ENCODE measurements at places on chromosomes 12 and 14.

- no peak for DNase-seq
Observed at GRCh38 chr12:64551676-64552075, 58.6 kb upstream of the RASSF3 start.

GRCh38 chr12:69688021-69688420 lies 11.1 kb downstream of the BEST3 start:
- no peak for DNase-seq

DNA sequence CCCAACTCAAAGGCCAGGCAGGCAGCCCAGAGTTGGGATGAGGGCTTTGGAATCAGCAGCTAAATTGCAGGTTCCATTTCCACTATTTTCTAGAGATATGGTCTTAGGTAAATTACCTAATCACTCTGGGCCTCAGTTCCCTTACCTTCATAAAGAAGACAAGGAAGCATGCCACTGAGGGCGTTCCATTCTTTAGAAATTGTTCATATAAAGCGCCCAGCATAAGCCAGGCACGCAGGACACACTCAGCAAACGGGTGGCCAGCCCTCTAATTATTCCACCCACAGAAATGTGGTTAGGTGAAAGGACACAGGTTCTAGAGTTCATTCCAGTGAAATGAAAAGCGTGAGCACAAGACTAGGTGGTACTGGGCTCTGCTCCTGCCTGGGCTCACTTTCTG lies 87.9 kb upstream of the BCL11B start:
- no peak for DNase-seq

DNA sequence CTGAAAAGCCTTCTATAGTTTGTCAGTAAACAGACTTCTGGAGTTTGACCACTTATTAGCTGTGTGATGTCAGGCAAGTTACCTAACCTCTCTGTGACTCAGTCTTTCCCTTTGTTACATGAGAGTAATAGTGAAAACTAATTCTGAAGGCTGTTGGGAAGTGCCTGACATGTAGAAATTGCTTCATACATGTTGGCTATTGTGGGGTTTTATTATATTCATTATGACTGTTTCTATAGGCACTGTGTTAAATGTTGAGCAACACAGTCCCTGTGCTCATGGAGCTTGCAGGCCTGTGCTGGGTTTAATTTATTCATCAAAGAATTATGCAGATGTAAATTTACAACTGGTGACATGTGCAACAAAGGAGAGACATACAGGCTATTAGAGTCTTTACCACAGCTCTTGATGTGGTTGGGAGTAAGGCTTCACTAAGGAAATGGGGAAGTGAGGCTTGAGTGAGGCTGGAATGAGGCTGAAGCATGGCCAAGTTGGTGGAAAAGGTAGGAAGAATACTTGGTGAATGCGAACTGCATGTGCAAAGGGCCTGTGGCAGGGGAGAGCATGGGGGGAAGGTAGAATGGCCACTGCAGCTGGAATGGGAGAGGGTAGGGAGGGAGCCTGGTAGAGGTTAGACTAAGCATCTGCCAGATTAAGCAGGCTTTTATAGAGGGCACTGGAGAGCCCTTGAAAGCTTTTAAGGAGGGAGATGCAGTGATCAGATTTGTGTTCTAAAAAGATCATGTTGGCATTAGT lies 236.4 kb upstream of the CRY1 start:
- no peak for DNase-seq

DNA sequence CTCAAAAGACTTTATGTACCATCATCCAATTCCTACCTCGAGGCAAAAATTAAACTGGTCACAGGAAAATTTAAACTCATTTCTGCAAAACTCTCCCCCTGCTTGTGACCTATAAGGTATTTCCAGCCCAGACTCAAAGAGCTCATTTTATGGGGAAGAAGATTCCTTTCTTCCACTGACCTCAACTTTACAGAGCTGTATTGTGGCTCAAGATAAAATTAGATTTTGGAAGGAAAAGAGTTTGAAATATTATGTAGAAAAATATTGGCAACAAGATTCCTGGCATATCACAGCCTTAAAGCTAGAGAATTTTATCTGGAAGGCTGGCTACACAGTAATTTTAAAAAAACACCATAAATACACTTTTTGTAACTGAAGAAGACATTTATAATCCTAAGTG lies 91.7 kb downstream of the STXBP6 start:
- no peak for DNase-seq

- peak; percentile 54 for DNase-seq
Observed at GRCh38 chr12:68374307-68374982, 42.3 kb upstream of the MDM1 start.

DNA sequence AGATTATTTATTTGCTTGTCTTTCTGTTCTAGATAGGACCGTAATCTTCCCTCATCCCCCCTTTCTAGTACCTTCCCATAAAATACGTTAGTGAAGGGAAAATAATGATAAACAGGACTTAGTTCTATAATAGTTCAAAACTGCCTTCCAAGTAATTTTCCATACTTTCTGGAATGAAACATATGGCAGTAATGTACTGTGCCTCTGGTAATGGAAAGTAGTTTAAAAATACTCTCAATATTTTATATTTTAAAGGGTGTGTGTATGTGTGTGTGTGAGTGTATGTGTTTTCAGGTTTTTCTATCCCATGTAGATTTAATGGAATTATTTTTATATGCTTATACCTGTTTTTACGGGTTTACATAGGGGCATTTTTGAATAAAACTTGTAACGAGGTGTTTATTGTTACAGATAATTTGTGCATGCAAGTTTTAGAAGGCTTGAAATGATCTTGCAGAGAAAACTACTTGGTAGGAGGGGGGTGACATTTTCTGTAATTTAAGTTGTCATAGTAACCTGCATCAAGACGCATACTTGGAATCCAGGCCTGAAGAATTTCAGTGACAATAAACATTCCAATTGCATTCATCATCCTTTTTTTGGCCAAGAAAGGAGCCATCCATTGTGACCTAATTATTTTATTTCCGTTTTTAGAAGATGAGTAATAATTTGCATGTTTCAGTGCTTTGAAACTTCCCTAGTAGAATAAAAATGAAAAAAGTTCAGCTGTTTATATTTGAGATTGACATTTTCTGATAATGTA lies 38.9 kb downstream of the RASSF8 start:
- DNase-seq = no peak

- DNase-seq = no peak
Observed at GRCh38 chr14:95834496-95834895, 42.1 kb upstream of the TUNAR start.

GRCh38 chr12:120962532-120963020 lies 15.8 kb upstream of the HNF1A start:
- no peak for DNase-seq

GRCh38 chr14:37668646-37669045 lies 73.2 kb downstream of the TTC6 start:
- DNase-seq = no peak

DNA sequence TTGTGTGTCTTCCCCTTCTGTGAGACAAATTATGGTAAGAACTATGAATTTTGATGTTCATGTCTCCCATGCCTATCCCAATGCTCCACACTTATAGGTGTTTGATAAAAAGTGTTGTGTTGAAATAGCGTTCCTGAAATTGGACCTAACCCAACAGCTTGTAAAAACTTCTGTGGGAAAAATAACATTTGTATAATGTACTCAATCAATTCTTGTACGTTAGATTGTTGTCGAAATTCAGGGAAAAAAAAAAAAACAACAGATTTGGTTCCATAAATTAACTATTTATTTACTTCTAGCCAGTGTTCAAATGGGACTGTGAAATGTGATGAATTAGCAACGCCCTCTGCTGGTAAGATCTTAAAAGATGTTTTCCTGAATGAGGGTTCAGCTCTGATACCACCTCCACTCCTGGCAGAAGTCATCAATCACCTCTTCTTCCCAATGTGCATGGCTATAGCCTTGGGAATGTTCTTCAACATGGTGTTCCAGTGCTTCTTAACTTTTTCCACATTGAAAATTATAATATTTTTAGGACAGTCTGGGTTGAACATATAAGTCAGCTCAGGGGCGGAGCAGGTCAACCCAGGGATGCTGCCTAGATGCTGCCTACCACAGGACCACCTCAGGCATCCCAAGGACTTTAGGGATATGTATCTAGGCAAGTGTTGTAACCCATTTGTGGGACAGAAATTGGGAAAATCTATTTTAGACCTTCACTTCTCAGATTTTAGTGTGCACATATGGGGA lies 170.6 kb downstream of the OTOGL start:
- DNase-seq = no peak

DNA sequence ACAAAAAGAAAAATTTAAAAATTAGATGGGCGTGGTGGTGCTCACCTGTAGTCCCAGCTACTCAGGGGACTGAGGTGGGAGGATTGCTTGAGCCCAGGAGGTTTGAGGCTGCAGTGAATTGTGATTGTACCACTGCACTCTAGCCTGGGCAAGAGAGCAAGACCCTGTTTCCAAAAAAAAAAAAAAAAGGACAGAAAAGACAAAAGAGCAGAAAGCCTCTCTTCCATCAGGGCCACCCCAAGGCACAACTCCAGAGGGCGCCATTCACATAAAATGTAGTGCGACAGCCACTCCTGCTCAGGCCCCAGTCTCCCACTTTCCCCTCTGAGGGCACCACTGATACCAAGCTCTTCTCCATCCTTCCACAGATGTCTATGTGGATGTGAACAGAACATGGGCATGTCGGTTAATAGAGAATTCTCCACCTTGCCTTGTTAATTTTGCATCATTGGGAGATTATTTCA lies 41.8 kb downstream of the DGLUCY start:
- DNase-seq = no peak

- DNase-seq = no peak
Observed at GRCh38 chr12:11171969-11172675, 1.1 kb downstream of the SMIM10L1 start.

DNA sequence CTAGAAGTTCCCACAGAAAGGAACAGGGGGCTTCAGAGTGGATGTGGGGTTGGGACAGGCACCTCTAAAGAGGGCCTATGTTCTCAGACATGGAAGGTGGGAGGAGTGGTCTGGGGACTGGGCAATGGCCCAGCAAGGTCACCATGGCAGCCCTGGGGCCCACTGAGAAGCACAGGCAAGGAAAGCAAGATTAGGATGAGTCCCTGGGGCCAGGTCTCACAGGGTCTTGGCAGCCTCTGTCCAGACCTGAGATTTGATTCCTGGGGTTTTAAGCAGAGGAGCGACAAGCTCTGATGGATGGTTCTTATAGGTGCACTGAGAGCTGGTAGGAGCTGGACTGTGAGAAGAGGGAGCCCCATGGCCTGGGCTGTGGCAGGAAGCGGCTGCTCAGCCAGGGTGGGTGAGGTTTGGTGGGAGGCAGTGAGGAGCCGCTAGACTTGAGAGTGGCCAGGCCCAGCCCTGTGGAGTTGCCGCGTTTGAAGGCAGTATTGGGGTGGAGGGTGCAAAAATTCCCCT lies 44.0 kb downstream of the DLK1 start:
- no peak for DNase-seq

GRCh38 chr12:53824001-53824712 lies 72.4 kb upstream of the CISTR start:
- DNase-seq = no peak

DNA sequence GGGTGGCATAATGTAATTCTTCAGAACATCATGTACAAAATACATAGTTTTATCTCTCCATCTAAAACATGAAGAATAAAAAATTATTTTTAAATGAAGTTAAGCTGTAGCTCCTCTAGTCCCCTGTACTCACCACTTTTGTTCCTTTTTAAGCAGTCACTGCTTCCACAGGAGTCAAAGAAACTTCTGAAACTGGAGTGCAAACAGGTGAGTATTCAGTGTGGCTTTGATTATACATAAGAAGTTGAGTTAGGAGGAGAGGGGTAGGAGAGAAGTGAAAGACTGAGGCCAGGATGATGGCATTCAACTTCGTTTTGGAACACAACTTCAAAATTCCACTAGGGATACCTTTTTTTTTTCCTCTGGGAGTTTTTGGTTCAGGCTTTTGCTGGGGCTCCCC lies 131.4 kb upstream of the CNTN1 start:
- DNase-seq = no peak

GRCh38 chr14:68501171-68501570 lies 291.7 kb downstream of the ZFP36L1 start:
- DNase-seq = no peak

DNA sequence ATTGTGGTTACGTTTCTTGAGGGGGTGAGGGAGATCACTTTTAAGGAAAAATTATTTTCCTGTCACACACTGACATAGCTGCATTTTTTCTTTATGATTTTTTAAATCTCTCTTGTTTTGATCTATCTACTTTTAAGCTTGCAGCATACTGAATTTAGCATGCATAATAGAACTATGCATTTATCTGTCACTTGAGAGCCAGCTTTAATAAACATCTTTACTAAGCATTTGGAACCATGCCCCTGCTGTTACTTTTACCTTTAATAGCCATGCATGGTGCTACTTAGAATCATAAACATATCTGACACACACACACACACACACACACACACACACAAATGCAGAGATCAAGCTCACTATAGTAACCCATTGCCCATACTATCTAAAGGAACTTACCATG lies 486.2 kb downstream of the NELL2 start:
- DNase-seq = no peak

DNA sequence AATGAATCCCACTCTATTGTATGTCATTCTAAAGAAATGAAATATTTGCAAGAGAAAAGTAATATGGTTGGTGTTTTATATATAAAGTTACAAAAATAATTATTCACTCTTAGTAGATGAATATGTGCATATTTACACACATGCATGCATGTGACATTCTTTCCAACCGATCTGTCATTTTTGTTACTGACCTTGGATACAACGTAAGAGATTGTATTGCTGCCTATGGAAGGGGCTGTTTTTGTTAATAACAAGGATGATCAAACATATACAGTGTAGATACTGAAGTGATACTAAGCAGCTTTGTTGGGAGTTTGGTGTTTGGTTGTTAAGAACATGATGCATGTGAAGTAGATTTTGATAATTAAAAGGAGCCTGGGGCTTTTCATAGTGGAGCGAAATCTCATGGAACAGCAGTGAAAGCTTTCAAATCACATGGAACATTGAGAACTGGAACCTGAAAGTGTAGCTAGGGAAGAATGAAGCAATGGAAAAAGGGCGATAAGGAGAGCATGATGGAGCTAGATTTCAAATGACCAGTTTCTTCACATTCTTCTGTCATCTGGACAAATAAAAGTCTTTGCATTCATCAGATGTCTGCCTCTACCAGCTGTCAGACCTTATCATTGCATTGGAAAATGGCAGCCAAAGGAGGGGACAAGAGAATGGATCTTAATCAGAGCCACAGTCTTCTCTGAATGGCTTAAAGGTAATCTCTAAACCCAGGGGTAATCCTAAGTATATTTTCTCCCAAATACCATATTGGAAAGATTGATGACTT lies 10.0 kb downstream of the BORCS5 start:
- no peak for DNase-seq

GRCh38 chr12:19706936-19707335 lies 267.6 kb downstream of the AEBP2 start:
- DNase-seq = no peak

Measured in central memory CD4-positive, alpha-beta T cell (primary cell).